DMS79 treated with DMSO at 0.1 percent for 48 hours (cell line): ENCODE measurements at places on chromosomes 1 and 21.

- no peak for DNase-seq
Observed at GRCh38 chr1:199546323-199546722, 481.2 kb upstream of the NR5A2 start.

- DNase-seq: no peak
Observed at GRCh38 chr1:30372792-30373433, 350.5 kb downstream of the MATN1 start.

- no peak for DNase-seq
Observed at GRCh38 chr1:30353637-30354036, 369.7 kb downstream of the MATN1 start.

GRCh38 chr1:220921971-220922635 is 42.9 kb downstream of the HLX start:
- no peak for DNase-seq

- DNase-seq: peak; percentile 69
Observed at GRCh38 chr1:183881387-183882131, 76.6 kb downstream of the RGL1 start.

DNA sequence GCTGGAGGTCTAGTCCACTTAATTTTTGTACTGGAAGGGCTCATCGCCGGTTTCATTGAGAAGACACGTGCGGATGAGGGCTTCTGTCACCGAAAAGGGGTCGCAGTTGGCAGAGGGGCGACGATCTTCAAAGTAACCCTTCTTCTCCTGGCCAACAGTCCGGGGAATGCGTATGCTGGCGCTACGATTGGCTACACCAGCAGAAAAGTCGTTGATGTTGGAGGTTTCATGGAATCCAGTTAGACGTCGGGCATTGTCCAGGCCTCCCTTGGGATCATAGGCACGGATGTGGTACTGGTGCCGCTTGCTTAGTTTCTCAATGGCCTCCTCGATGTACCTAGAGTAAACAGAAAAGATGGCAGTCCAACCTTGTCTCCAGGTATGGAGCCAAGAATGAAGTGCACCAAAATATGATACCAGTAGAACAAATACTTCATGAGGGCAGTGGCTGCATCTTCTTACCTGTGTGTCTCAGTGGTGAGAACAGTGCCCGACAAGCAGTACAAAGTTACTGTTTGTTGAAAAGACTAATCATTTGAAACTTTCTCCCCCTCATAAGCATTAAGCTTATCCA is 7.1 kb downstream of the GLUL start:
- no peak for DNase-seq

GRCh38 chr1:202187041-202187671 is 6.4 kb upstream of the LGR6 start:
- peak; percentile 68 for DNase-seq

GRCh38 chr1:70840260-70840953 is 207.2 kb downstream of the PTGER3 start:
- DNase-seq: no peak

GRCh38 chr1:7331926-7332535 is 439.1 kb upstream of the VAMP3 start:
- no peak for DNase-seq

DNA sequence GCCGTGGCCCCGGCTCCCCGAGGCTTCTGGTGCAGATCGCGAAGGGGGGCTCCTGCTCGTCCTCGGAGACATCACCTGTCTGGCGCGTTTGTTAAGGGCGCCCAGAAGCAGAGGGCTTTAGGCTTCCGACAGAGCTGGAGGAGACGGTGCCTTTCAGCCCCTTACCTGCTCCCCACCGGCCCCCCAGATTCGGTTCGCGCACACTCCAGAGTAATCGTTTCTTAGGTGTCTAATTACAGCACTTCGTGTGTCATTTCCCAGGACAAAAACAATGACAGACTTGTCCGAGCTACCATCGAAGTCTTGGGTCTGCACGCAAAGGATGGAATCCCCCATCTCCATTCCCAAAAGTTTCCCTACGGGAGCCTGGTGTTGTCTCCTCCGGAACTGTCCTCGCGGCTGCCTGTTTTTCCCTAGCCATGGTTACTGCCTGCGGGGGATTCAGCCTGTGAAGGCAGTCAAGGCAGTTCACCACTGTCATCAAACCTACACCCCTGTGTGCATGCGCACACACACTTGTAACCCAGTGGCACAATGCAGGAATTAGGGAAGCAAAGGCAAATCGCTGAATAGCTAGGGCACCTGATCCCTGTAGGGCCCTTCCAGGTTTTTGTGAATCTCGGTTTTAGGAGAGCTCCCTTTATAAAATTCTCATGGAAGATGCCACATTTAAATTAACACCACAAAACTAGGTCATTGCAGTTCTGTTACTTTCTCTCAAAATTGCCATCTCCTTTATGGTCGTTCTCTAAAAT is 738 bp upstream of the CDC42BPA start:
- peak; percentile 75 for DNase-seq

- DNase-seq: peak; percentile 57
Observed at GRCh38 chr1:44842862-44843655, at the start of gene PTCH2. PTCH2 (minus strand) TSS chr1:44843253; CDS start chr1:44842932, 321 bp downstream.

DNA sequence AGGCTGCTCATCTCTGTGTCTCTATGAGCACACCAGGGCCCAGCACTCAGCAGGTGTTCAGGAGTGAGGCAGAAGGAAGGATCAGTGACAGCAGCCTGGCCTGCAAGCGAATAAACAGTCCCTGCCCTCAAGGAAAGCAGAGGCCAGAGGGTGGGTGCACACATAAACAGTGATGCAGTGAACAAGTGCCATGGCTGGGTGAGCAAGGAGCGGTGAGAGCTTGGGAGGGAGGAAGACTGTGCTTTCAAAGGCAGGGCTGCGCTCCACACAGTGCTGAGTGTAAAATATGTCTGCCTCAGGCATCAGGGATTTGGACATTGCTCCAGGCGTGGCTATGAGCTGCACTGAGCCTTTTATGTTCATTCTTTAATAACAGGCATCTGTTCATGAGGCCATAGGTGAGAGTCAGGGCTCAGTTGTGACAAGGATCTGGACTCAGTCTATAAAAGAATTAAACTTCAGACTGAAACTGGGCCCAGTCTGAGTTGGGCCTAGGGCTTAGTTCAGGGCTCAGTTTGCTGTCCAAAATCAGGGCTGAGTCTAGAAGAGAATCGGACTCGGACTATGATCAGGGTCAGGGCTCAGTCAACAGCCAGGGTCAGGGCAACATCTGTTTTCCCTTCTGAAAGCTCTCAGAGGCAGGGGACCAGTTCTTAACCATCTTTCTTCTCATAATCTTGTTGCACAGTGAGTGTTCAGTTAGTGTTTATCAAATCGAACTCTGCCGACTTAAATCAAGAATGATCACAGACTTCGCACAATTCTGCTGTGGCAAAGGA is 213.7 kb downstream of the FOXD2 start:
- DNase-seq: peak; percentile 60

GRCh38 chr1:25952841-25953401 is 44.9 kb downstream of the PAFAH2 start:
- no peak for DNase-seq

- peak; percentile 55 for DNase-seq
Observed at GRCh38 chr21:44874497-44875315, 1.2 kb upstream of the PTTG1IP start.

GRCh38 chr21:34971656-34972055 is 77.4 kb downstream of the RUNX1 start:
- no peak for DNase-seq

GRCh38 chr21:44730951-44731579 is 19.7 kb upstream of the TSPEAR start:
- no peak for DNase-seq
